ENCODE measurements at places on chromosomes 3 and 15. TPM values are rescaled to one million over a fixed set of nuclear protein-coding genes. Genes with fewer than 3 reads are reported as not detected.

DNA sequence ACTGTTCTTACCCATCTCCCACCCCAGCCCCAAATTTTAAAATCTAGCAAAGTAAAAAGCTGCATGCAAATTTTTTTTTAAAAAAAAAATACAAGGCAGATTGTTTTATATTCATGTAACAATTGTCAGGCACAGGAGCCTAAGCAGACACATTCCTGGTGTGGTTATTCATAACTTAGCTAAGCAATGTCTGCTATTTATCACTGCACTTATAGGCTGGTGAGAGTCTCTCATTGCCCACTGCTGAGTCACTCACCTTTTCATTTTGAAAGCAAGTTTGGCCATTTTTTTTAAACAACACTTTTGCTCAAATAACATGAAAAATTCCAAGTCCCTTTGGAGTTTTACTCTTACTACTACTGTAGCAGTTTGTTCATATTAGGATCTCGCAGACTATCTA lies 413.9 kb downstream of the RBMS3 start:
- peak overlapping the region; percentile 31 for H3K4me3 ChIP-seq
- H3K36me3 ChIP-seq: no peaks in the 10 kb centered on the region
- peak overlapping the region; percentile 66 for H3K27ac ChIP-seq
- no peak for DNase-seq

GRCh38 chr15:79463043-79463780 lies 31.1 kb downstream of the MINAR1 start:
- DNase-seq: no peak
- H3K36me3 ChIP-seq: no peaks in the 10 kb centered on the region
- no peak overlapping the region for H3K4me3 ChIP-seq
- H3K27me3 ChIP-seq: no peaks in the 10 kb centered on the region
- H3K27ac ChIP-seq: no peak overlapping the region

DNA sequence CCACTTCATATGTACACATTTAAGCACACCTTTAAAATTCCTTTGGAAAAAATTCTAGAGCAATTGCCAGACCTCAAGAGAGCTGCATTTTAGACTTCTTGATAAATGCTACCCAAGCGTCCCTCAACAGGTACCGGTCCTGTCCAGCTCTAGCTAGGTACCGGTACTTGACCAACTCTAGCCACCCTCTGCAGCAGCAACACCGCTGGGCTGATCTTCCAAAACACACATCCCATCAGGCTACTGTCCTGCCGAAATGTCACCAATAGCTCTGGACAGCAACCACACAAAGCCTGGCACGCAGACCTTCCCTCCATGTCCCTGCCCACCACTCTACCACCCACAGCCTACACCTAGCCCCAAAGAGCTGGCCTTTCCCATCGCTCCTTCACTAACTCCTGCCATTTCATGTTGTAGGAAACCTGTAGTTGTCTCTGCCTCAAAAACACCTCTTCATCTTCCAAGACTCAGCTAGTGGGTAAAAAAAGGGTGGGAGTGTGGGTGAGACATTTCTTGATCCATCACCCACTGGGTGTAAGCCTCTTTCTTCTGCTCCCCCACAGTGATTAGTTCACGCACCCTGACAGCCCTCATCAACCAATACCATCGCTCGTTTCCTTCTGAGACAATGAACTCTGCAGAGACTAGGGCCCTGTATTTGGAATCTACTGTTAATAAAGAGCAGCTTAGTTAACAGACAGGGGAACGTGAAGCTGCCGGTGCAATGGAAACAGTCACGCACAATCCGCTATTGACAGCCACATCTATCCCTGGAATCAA lies 6.8 kb downstream of the CHSY1 start:
- H3K27ac ChIP-seq: no peak overlapping the region
- H3K4me1 ChIP-seq: no peaks in the 10 kb centered on the region
- no peak for DNase-seq
- H3K27me3 ChIP-seq: no peaks in the 10 kb centered on the region

DNA sequence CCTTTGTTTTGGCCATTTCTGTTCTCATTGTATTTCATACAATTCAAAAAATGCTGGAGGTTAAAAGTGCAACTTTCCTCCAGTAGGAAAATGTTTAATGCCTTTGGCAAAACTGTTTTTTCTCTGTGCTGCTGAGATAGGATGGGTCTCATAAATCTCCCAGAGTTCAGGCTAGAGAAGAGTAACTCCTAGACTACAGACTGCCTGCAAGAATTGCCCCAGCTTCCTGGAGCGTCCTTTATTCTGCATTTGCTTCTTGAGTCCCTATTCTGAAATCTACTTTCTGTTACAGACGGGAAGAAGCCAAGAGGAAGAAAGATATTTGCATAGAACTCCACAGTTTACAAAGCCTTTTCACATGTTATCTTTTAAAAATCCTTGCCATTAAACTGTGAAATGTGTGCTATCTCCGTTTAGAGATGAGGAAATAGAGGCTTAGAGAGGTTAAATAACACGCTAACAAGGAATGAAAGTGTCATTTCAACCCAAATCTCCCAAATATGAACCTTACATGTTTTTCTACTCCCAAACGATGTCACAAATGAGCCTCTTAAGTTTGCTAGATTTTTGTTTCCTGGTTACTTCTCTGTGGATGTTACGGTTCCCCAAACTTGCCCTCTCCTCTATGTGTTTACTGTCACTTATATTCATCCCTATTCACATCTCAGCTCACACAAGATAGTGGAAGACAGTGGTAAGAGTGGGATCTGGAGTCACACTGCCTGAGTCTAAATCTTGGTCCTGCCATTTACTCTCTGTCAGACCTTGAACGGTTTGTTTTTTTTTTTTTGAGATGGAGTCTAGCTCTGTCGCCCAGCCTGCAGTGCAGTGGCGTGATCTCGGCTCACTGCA lies 17.4 kb downstream of the NANOGP8 start:
- no peaks in the 10 kb centered on the region for H3K27me3 ChIP-seq
- no peak for DNase-seq
- no peak overlapping the region for H3K27ac ChIP-seq
- H3K4me3 ChIP-seq: no peak overlapping the region
- no peaks in the 10 kb centered on the region for H3K36me3 ChIP-seq
- no peaks in the 10 kb centered on the region for H3K4me1 ChIP-seq

DNA sequence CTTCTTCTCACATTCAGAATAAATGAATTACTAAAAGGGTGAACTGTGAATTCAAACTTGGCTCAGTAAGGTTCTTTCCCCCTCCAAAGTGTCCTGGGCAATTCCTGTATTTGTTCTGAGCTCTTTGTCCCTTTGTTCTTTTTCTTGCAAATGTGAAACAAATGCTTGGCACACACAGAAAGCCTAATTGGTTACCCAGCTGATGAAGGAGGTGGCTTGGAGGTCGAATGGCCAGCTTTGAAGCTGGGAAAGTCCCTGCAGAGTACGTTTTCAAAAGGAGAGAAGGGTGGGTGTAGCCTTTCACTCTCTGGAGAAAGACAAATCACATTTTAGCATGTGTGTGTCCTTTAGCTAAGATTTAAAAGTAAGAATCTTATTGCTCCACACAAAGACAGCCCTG lies 154.4 kb downstream of the PEX5L start:
- H3K27me3 ChIP-seq: no peaks in the 10 kb centered on the region
- H3K4me1 ChIP-seq: no peaks in the 10 kb centered on the region
- no peak overlapping the region for H3K27ac ChIP-seq
- DNase-seq: no peak
- H3K4me3 ChIP-seq: no peak overlapping the region

DNA sequence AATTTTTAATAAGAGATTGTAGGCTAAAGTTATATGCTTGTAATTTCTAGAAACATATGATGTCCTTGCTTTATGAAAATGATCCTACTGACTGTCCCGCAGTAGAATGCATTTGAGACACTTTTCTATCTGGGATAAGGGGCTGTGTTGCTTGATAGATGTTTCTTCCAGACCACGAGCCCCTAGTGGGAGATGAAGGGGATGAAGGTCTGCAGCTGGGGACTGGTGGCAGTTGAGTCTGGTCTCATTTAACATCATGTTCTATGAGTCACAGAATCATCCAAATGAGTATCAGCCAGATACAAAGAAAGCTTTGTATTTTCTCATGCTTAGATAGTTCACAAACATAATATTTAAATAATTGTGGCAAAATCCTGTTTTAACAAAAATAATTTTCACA lies 84.3 kb upstream of the PRTG start:
- H3K27ac ChIP-seq: no peak overlapping the region
- H3K27me3 ChIP-seq: no peaks in the 10 kb centered on the region
- H3K4me1 ChIP-seq: no peaks in the 10 kb centered on the region
- H3K4me3 ChIP-seq: no peak overlapping the region

DNA sequence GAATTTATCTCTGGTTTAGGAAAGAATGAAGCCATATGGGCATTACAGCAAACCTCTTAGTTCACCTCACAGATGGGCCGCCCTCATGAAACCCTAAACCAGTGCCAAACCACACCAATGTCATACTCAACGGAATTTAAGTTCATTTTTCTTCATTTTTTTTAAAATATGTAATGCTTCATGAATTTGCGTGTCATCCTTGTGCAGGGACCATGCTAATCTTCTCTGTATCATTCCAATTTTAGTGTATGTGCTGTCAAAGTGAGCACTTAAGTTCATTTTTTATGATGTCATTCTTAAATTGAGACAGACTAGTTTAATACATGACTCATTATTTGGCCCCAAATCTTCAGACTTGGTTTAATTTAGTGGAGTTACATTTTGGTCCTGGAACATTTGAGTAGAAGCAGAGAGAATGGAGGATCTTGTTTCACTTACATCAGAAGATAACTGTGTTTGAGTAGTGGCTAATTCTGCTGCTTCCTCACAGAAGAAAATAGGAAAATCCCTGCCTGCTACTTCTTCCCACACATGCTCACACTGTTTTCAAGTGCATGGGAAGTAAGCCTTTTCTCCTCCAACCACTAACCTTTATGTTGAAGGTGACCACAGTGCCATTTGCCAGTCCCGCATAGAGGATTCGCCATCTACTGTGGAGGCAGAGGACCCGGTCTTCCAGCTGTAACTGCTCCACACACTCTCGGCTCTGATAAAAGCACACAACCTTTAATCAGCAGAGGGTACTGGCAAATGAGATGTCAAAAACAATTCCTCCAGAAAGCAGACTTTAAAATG lies 63.3 kb downstream of the ZNF106 start:
- H3K36me3 ChIP-seq: peaks cover 52% of the 10 kb centered on the region
- no peaks in the 10 kb centered on the region for H3K27me3 ChIP-seq
- H3K4me1 ChIP-seq: no peaks in the 10 kb centered on the region
- DNase-seq: no peak
- no peak overlapping the region for H3K4me3 ChIP-seq

The GADL1 gene
- total RNA-seq: not detected

DNA sequence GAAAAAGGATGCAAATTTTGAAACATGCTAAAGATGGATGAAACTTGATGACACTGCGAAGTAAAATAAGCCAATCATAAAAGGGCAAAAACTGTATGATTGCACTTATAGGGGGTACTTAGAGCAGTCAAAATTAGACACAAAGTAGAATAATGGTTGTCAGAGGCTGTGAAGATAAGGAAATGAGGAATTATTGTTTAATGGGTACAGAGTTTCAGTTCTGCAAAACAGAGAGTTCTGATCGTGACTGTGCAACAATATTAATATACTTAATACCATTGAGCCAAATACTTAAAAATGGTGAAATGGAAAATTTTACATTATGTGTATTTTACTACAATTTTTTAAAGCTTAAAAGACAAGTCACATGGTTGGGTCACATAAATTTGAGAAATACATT lies 35.1 kb downstream of the UBE3A start:
- H3K27ac ChIP-seq: no peak overlapping the region
- no peak overlapping the region for H3K4me3 ChIP-seq
- no peaks in the 10 kb centered on the region for H3K4me1 ChIP-seq
- H3K36me3 ChIP-seq: no peaks in the 10 kb centered on the region
- DNase-seq: no peak

The ITIH3 gene
- 742 TPM for total RNA-seq

The ERC2 gene
- total RNA-seq: not detected

GRCh38 chr3:151926956-151927355 lies 53.5 kb downstream of the SUCNR1 start:
- no peak overlapping the region for H3K27ac ChIP-seq
- no peaks in the 10 kb centered on the region for H3K27me3 ChIP-seq
- no peaks in the 10 kb centered on the region for H3K36me3 ChIP-seq
- no peaks in the 10 kb centered on the region for H3K4me1 ChIP-seq
- no peak for DNase-seq

DNA sequence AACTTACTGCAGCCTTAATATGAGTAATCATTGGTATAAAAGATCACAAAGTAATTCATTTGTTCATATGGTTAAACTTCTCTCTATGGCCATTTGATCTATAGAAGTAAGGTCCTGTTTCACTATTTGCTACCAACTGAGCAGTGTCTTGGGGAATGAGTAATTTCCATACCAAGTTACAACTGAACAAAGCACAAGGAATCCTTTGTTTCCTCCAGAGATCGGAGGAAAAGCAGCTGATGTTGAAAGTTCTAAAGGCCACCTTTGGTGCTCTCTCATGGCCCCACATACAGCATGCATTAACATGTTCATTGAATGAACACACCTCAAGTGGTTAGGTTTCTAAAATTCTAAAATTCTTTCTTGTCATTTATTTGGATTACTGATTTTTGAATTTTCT lies 7.1 kb upstream of the CNTN3 start:
- H3K36me3 ChIP-seq: no peaks in the 10 kb centered on the region
- no peak overlapping the region for H3K27ac ChIP-seq
- H3K4me3 ChIP-seq: no peak overlapping the region

DNA sequence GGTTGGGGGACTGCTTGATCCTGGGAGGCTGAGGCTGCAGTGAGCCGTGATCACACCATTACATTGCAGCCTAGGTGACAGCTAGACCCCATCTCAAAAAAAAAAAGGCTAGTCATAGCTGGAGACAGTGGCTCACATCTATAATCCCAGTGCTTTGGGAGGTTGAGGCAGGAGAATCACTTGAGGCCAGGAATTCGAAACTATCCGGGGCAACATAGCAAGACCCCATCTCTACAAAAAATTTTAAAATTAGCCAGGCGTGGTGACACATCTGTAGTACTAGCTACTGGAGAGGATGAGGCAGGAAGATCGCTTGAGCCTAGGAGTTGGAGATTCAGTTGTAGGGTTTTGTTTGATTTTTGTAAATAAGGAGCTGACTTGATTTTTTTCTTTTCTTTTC lies 45.6 kb downstream of the KNL1 start:
- no peaks in the 10 kb centered on the region for H3K4me1 ChIP-seq
- H3K4me3 ChIP-seq: no peak overlapping the region
- no peaks in the 10 kb centered on the region for H3K27me3 ChIP-seq
- no peaks in the 10 kb centered on the region for H3K36me3 ChIP-seq

DNA sequence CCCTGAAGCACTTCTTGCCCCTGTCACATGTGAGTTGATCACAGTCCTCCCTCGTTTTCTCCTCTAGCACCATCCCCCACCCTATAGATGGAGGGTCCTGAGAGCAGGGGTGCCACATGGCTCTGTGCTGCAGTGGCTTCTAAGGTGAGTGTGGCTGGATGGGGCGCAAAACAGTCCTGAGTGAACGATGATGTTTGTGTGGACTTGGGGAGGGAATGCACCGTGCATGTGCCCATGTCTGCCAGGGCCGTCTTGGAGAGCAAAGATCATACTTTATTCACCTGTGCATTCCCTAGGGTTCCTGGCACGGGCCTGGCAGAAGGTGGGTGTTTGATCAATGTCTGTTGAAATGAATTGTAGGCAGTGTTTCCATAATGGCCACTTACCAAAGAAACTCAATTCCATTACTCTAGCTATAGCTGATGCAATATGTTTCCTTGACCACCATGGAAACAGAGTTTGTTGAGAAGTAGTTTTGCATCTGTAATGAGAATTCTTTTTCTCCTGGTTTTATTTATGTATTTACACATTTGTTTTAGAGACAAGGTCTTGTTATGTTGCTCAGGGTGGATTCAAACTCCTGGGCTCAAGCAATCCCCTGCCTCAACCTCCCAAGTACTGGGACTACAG lies 58.0 kb downstream of the ABTB1 start:
- H3K27ac ChIP-seq: no peak overlapping the region
- DNase-seq: no peak
- H3K27me3 ChIP-seq: no peaks in the 10 kb centered on the region
- no peaks in the 10 kb centered on the region for H3K36me3 ChIP-seq

- no peak overlapping the region for H3K4me3 ChIP-seq
- no peak for DNase-seq
- no peak overlapping the region for H3K27ac ChIP-seq
- no peaks in the 10 kb centered on the region for H3K27me3 ChIP-seq
These were observed 235.9 kb upstream of the ST8SIA2 start for GRCh38 chr15:92157666-92158298.

Data from right lobe of liver (tissue), 6 donors.